ENCODE measurements at places on chromosomes 1 and 21.

- DNase-seq = no peak
Observed at GRCh38 chr21:36465478-36465877, 14.4 kb downstream of the CLDN14 start.

GRCh38 chr1:153679337-153680119, 1.0 kb downstream of the NPR1 start:
- no peak for DNase-seq

- no peak for DNase-seq
Observed at GRCh38 chr1:226763905-226764264, 24.8 kb upstream of the ITPKB start.

GRCh38 chr1:67169496-67169895, 3.2 kb downstream of the IL23R start:
- DNase-seq = no peak

DNA sequence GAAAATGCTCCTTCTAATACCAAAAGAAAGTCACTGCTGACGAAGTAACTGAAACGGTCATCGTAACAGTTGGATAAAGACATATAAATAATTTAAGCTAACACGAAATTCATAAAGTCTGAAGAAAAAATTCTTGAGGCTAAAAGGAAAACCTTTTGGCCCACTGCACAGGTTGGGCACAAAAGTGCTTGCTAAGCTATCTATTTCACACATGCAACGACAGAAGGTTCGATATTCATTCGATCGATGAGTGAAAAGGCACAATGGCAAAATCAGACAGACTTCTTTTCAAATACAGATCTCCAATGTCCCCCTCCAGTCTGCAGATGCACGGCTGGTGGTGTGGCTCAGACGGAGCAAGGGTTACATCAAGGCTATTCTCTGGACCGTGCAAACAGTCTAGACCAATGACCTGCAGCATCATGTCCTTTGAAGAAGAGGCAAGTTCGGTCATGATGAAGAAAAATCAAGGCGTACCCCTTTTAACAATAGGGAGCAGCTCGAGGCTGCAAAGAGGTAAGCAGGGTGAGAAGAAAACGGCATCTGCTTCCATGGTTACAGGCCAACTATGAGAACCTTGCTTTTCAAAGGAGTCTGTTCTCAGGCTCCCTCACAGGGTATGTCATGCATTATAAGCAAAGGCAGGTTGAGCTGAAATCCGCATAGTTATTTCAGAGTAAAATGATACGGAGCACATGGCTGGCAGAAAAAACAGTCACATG, 579.6 kb downstream of the USP25 start:
- DNase-seq = no peak

- DNase-seq = no peak
Observed at GRCh38 chr1:230768903-230769570, 21.8 kb downstream of the CAPN9 start.

DNA sequence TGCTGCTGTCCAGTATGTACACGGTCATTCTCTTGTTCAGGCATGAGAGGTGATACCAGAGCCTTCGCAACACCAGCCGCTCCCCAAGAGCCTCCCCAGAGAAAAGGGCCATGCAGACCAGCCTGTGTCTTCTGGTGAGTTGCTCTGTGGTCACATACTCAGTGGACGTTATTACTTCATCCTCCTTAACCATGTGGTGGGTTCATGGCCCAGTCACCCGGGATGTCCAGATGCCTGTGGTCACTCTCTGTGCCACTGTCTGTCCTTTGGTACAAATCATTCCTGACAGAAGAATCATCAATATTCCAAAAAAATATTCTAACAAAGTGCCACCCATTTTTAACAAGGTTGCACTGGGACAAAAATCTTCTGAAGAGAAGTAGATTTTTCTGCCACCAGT, 8.8 kb upstream of the ZNF124 start:
- no peak for DNase-seq

- peak; percentile 27 for DNase-seq
Observed at GRCh38 chr1:35807614-35808449, at the start of gene AGO4. AGO4 (plus strand) TSS chr1:35808016; CDS start chr1:35808417, 401 bp downstream.

DNA sequence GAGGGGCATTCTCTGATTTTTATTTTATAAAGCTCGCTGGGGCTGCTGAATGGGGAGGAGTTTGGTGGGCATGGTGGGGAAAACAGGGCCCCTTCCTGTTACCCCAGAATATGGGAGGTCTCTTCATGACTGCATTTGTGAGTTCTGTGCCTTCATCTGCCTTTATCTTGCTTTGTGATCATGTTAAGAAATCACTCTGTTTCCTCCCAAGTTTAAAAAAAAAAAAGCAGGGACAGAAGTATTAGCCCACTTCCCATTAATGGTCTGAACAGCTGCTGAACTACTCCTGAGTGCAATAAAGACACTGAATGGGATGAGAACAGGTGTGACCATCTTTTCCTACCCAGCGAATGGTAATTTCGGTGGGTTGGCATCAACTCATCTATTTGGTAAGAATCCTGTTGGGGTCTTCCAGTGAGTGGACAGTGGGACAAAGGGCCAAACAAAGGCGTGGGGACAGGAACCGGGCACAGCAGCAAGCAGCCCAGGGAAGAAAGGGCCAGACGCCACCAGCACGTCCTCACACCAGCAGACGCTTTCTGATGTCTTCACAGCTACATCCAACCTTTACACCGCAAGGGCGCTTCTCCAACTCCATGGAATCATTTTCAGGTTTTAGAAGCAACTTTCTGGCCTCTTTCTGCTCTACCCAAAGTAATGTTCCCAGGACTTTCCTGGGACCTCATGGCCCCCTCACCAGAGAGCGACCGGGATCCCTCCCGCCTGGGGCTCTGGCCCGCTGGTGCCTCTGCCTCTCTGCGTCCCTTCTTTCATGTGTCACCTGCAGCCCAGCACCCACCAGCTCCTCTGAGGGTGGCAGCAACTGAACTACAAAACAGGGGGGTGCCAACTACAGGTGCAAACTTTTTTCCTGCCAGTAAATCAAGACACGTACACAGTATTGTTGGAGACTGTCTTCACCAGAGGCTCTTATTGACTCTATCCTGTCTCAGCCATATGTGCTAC, 160.2 kb downstream of the ADSS2 start:
- no peak for DNase-seq

DNA sequence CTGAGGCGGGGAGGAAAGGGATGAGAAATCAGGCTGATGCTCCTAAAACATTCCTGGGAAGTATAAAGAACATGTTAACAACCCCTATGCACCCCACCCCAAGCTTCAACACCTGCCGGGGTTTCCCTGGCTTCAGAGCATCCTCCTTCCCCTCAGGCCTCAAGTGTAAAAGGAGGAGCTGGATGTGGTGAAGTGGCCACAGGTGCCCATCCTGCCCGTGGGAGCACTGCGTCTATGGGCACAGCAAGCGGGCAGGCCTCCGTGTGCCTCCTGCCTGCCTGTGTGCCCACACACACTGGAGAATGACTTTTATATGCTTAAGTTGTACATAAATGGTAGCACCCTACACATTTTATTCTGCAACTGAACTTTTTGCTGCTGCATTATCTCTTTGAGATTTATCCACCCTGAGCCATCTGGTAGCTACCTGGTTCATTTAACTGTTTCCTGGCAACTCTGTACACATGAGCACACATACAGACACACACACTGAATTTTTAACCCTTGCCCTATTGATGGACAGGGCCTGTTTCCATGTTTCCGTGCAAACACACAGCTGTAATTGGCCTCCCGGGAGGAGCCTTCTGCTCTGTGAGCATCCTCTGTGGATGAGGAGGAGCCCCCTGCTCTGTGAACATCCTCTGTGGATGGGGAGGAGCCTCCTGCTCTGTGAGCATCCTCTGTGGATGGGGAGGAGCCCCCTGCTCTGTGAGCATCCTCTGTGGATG, 13.4 kb upstream of the FTCD start:
- DNase-seq = no peak

- DNase-seq = no peak
Observed at GRCh38 chr1:17742583-17742982, 12.6 kb upstream of the ACTL8 start.

DNA sequence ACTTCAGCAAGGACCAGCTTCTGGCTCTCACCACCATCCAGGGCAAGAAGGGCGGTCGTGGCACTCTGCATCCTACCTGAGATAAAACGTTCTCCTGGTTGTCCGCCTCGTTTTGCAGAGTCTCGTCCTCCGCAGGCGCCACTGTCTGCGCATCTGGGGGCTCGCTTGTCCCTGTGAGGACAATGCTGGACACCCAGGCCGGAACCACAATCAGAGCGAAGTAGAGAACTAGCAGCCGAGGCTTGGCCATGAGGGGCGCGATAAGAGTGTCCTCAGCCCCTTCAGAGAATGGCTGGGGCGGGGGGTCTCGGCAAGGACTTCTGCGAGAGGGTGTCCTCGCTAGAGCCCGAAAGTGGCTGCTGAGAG, 505 bp downstream of the OLFML2B start:
- DNase-seq = no peak

DNA sequence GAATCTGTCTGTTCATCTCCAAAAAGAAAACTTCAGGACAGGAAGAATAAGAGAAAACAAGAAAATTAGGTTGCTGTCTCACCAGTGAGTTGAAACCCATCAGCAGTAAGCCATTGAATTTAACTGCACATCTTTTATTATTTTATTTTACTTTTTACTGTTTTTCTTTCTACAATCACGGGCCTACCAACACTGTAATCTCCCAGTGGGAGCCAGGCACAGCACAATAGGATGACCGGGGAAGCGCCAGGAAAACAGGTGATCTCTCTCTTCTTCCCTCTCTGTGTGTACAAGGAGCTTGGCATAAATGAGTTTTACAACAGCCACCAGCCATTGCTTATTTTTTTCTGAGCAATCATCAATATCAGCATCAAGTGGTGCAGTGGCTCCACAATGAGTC, 113.1 kb upstream of the ESRRG start:
- no peak for DNase-seq

- peak; percentile 4 for DNase-seq
Observed at GRCh38 chr1:180158149-180159147, 3.8 kb downstream of the QSOX1 start.

Measured in D721Med (cell line).